Right lobe of liver (tissue), 6 donors: ENCODE measurements at places on chromosomes 4 and X.
A peak's percentile ranks its signal among the peaks of the same experiment; 100 is the strongest.

- no peak for DNase-seq
- no peak overlapping the region for H3K4me3 ChIP-seq
- H3K4me1 ChIP-seq: no peaks in the 10 kb centered on the region
- no peak overlapping the region for H3K27ac ChIP-seq
- H3K27me3 ChIP-seq: no peaks in the 10 kb centered on the region
Observed at GRCh38 chr4:53307819-53308780, 57.8 kb downstream of the SCFD2 start.

DNA sequence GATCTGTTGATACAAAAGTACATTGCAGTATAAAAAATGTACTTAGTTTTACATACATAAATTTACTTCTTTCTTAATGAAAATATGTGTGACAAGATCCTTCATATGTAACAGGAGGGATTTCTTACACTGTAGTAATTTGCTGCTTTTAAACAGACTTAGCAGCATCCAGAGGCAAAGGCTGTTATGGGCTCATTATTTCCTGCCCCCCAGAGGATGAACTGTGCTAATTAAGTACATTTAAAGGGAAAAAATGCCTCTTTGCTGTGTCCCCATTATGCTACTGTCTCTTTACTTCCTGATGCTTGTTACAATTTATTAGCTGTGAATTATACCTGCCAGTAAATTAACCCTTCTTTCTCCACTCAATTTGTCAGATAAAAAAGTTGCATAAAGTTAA lies 47.1 kb downstream of the NDST3 start:
- no peak overlapping the region for H3K4me3 ChIP-seq
- H3K36me3 ChIP-seq: no peaks in the 10 kb centered on the region
- DNase-seq: no peak
- no peak overlapping the region for H3K27ac ChIP-seq
- H3K4me1 ChIP-seq: no peaks in the 10 kb centered on the region

GRCh38 chrX:19342331-19342906 lies 1.3 kb upstream of the PDHA1 start:
- DNase-seq: no peak
- H3K4me3 ChIP-seq: no peak overlapping the region
- H3K4me1 ChIP-seq: peaks cover 6% of the 10 kb centered on the region
- H3K27me3 ChIP-seq: no peaks in the 10 kb centered on the region
- H3K36me3 ChIP-seq: no peaks in the 10 kb centered on the region

GRCh38 chr4:46950826-46951225 lies 41.8 kb upstream of the COX7B2 start:
- no peak overlapping the region for H3K27ac ChIP-seq
- H3K27me3 ChIP-seq: no peaks in the 10 kb centered on the region
- H3K4me1 ChIP-seq: no peaks in the 10 kb centered on the region
- no peak for DNase-seq

GRCh38 chrX:55523356-55523755 lies 33.7 kb upstream of the USP51 start:
- H3K27ac ChIP-seq: no peak overlapping the region
- no peaks in the 10 kb centered on the region for H3K36me3 ChIP-seq
- no peak overlapping the region for H3K4me3 ChIP-seq

- H3K36me3 ChIP-seq: no peaks in the 10 kb centered on the region
- no peak overlapping the region for H3K27ac ChIP-seq
- H3K4me1 ChIP-seq: no peaks in the 10 kb centered on the region
- H3K4me3 ChIP-seq: no peak overlapping the region
Observed at GRCh38 chr4:6119507-6120020, 80.8 kb downstream of the JAKMIP1 start.

DNA sequence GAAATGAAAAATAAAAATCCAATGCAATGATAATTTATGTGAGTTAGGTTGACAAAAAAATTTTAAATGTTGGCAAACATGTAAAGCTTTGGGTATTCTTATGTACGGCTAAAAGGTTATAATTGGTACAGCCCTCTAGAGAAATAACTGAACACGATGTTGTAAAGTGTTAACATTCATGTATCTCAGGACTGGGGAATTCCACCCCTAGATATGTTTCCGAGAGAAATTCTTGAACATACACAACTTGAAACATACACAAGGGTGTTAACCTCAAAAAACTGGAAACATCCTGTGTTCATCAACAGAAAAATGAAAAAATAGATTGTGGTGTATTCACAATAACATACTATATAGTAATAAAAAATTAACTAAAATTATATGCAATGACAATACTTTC lies 91.8 kb downstream of the CHM start:
- no peaks in the 10 kb centered on the region for H3K36me3 ChIP-seq
- no peak overlapping the region for H3K27ac ChIP-seq
- H3K27me3 ChIP-seq: no peaks in the 10 kb centered on the region
- DNase-seq: no peak
- H3K4me1 ChIP-seq: no peaks in the 10 kb centered on the region

GRCh38 chr4:158786955-158787354 lies 18.1 kb downstream of the FNIP2 start:
- no peak overlapping the region for H3K27ac ChIP-seq
- DNase-seq: no peak
- no peaks in the 10 kb centered on the region for H3K4me1 ChIP-seq
- no peaks in the 10 kb centered on the region for H3K36me3 ChIP-seq
- no peaks in the 10 kb centered on the region for H3K27me3 ChIP-seq
- H3K4me3 ChIP-seq: no peak overlapping the region

DNA sequence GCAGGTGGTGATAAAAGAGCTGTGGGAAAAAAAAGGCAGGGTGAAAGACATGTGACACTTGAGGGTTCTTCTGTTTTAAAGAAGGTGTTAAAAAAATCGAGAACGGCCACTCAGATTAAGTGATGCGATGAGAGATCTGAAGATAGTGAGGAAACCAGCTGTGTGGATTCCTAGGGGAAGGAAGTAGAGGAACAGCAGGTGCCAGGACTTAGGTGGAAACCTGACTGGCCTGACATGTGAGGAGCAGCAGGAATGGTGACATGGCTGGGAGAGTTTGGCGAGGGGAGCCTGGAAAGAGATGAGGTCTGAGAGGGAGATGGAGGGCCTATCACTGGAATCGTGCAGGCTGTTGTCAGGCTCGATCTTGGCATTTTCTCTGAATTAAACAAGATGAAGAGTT lies 55.5 kb downstream of the BMPR1B start:
- no peak overlapping the region for H3K4me3 ChIP-seq
- no peaks in the 10 kb centered on the region for H3K36me3 ChIP-seq
- no peak for DNase-seq
- H3K4me1 ChIP-seq: no peaks in the 10 kb centered on the region

- no peaks in the 10 kb centered on the region for H3K4me1 ChIP-seq
- DNase-seq: no peak
- H3K4me3 ChIP-seq: no peak overlapping the region
Observed at GRCh38 chr4:56360071-56360470, 27.2 kb downstream of the AASDH start.

DNA sequence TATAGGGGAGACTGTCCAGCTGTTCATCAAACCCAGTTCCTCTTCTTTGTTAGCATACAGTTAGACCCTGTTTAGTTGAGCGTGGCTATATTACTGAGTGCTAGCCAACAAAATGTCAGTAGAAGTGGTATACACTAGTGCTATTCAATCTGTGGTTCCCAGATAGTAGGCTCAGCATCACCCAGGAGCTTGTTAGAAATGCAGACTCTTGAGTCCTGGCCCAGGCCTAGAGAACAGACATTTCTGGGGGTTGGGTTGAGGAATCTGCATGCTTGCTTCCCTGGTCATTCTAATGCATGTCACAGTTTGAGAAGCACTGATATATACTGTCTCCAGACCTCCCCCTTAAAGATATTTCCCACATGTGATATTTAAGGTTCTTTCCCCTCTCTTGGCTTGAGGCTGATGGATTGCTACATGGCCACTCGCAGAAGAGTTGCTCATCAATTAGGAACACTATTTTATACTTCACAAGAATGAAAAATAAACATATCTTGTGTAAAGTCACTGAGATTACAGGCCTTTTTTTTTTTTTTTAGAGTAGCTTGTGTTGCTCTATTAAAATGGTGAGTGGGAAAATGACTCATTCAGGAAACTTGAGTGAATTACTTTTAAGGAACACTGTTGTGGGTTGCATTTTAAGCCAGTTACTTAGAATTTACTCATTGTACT lies 289.0 kb downstream of the STIM2 start:
- no peaks in the 10 kb centered on the region for H3K36me3 ChIP-seq
- no peak overlapping the region for H3K27ac ChIP-seq
- H3K4me3 ChIP-seq: no peak overlapping the region
- H3K27me3 ChIP-seq: no peaks in the 10 kb centered on the region

DNA sequence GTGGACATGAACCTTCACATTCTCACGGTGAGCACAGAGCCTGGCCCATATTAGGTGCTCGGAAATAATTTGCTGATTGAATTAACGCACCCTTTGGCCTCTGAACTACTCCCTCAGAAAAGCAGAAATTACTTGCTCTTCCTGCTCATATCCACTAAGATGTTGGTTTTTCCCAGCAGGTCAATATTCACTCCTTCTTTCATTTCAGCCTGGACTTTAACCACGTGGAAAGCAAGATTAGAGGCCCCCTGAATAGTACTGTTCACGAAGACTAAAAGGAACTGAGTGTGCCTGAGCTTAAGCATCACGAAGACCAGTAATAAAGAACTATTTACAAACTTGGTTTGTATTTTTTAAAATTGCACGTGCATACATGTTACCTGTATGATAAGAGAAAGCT lies 9.9 kb downstream of the MTNR1A start:
- no peaks in the 10 kb centered on the region for H3K36me3 ChIP-seq
- DNase-seq: no peak
- no peak overlapping the region for H3K27ac ChIP-seq
- H3K4me3 ChIP-seq: no peak overlapping the region
- no peaks in the 10 kb centered on the region for H3K4me1 ChIP-seq
- no peaks in the 10 kb centered on the region for H3K27me3 ChIP-seq

- DNase-seq: no peak
- H3K4me3 ChIP-seq: no peak overlapping the region
- no peaks in the 10 kb centered on the region for H3K27me3 ChIP-seq
- H3K27ac ChIP-seq: no peak overlapping the region
- no peaks in the 10 kb centered on the region for H3K4me1 ChIP-seq
Observed at GRCh38 chrX:54865208-54865607, 55.4 kb upstream of the TRO start.

GRCh38 chr4:163269869-163270268 lies 62.5 kb downstream of the NPY1R start:
- DNase-seq: no peak
- H3K4me1 ChIP-seq: no peaks in the 10 kb centered on the region
- H3K4me3 ChIP-seq: no peak overlapping the region
- H3K27me3 ChIP-seq: no peaks in the 10 kb centered on the region

- no peak for DNase-seq
- H3K27ac ChIP-seq: no peak overlapping the region
Observed at GRCh38 chr4:183867247-183867646, 37.9 kb upstream of the STOX2 start.

DNA sequence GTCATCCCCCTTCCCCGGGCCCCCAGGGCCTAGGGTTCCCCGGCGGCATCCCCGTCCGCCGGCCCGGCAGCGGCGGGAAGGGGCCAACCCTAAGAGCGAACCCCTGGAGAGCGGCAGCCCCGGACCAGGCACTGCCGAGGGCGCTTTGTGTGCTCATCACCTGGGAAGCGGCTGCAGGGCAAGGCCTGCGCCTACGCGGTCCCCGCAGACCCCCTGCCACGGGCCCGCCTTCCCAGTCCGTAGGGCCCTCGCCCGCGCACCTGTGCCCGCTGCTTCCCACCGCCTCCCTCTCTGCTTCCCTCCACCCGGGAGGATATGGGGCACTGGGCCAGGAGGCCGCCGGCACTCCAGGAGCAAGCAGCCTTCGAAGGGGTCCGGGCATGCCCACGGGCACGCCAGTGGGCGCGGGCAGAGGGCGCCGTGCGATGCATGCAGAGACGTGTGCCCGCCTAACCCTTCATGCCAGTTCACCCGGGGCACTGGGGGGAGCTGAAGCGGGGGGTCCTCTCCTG lies 2.6 kb downstream of the FLNA start:
- H3K36me3 ChIP-seq: no peaks in the 10 kb centered on the region
- no peaks in the 10 kb centered on the region for H3K27me3 ChIP-seq
- H3K4me3 ChIP-seq: peak overlapping the region; percentile 41

DNA sequence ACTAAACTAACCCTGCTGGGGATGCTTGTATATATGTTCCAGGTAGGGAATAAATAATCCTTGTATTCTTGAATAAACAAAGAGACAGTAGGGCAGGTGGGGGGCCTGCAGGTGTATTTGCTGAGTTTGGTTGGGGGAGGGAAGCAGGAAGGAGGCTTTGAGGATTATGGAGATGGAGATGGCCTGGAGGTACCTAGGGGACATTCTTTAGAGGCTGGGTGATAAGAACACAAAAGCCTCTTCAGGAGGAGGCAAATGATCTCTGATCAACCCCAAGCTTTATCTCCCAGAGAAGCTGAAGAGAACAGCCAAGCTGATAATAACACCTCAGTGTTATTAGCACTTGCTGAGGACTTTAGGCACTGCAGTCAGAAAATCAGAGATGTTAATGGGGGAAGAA lies 187.7 kb downstream of the MGST2 start:
- H3K4me3 ChIP-seq: no peak overlapping the region
- DNase-seq: no peak
- H3K27ac ChIP-seq: no peak overlapping the region
- H3K4me1 ChIP-seq: peaks cover 3% of the 10 kb centered on the region
- H3K36me3 ChIP-seq: no peaks in the 10 kb centered on the region

DNA sequence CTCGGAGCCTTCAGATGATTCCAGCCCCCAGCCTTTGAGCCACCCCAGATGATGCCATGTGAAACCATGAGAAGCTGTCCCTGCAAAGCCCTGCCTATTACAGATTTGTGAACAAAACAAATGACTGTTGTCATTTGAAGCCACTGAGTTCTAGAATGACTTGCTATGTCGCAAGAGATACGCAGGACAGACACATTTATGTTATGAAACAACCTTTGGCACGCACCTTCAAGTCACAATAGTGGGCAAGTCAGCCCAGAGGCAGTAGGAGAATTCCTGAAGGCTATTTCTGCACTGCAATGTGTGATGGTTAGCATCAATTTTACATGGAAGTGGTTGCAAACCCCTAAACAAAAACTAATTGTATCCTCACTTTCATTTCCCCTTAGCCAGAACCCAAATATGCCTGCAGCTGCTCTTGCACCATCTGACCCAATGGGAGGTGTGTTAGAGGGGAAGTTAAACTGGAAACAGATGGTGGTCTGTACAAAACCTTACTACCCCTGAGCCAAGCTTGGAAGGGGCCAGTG lies 174.4 kb upstream of the ATP6AP2 start:
- H3K4me3 ChIP-seq: no peak overlapping the region
- no peaks in the 10 kb centered on the region for H3K36me3 ChIP-seq
- H3K27ac ChIP-seq: no peak overlapping the region
- DNase-seq: no peak
- H3K4me1 ChIP-seq: no peaks in the 10 kb centered on the region
- H3K27me3 ChIP-seq: no peaks in the 10 kb centered on the region

- H3K27me3 ChIP-seq: no peaks in the 10 kb centered on the region
- no peak overlapping the region for H3K27ac ChIP-seq
- H3K36me3 ChIP-seq: no peaks in the 10 kb centered on the region
- no peaks in the 10 kb centered on the region for H3K4me1 ChIP-seq
- no peak for DNase-seq
- no peak overlapping the region for H3K4me3 ChIP-seq
Observed at GRCh38 chrX:16155581-16156096, 11.6 kb upstream of the MAGEB17 start.

GRCh38 chr4:152996111-152996571 lies 60.0 kb downstream of the FHDC1 start:
- H3K36me3 ChIP-seq: no peaks in the 10 kb centered on the region
- H3K27me3 ChIP-seq: no peaks in the 10 kb centered on the region
- H3K27ac ChIP-seq: no peak overlapping the region
- no peak for DNase-seq
- no peaks in the 10 kb centered on the region for H3K4me1 ChIP-seq
- H3K4me3 ChIP-seq: no peak overlapping the region

- H3K27me3 ChIP-seq: no peaks in the 10 kb centered on the region
- H3K36me3 ChIP-seq: no peaks in the 10 kb centered on the region
- no peaks in the 10 kb centered on the region for H3K4me1 ChIP-seq
- no peak overlapping the region for H3K4me3 ChIP-seq
- DNase-seq: no peak
Observed at GRCh38 chr4:27304751-27305150, 444.1 kb downstream of the STIM2 start.
